T-helper 2 cell treated with Interferon-gamma antibody and Interleukin-4, amounts not matched to agents 5 μg/mL and 100 μg/mL, for 36 hours (primary cell): ENCODE measurements at places on chromosomes 2 and 18.

DNA sequence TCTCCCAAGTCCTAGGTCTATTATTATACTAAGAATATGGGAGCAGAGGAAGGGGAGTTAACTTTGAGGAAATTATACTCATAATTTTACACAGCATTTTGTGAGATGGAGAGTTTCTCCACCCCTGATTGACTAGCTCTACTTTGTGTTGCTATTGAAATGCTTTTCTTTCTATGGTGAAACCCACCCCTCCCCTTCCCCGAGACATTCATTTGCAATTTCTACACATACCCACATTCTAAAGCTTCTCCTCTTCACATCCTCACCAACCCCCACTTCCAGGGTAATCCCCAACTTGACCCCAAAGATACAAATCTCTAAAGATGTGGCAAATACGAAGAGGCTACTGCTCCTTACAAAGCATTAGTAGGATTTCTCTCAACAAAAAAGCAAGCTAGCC lies 992.2 kb downstream of the BCL11A start:
- no peak overlapping the region for H3K27ac ChIP-seq
- H3K36me3 ChIP-seq: no peaks in the 10 kb centered on the region
- DNase-seq: no peak

- no peaks in the 10 kb centered on the region for H3K36me3 ChIP-seq
- H3K4me3 ChIP-seq: no peak overlapping the region
- peaks cover 7% of the 10 kb centered on the region for H3K27me3 ChIP-seq
These were observed 3.8 kb downstream of the CXCR2 start for GRCh38 chr2:218129458-218130135.

DNA sequence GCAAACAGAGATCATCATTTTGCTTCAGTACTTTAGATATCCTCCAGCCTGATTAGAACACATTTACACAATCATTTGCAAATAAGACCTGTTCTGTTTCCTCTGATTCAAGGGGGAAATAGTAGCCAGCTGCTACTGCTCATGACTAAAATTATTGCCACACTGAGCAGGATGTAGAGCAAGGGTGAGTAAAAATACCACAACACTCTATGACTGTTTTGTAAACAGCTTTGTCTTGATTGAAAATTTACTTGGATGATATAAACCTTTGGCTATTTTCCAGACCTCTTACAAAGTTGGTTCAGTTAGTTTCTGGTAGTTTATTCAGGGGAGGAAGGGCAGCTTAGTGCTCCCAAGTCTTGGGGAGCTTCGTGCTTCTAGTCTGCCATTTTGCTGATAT lies 286.4 kb upstream of the CNTNAP5 start:
- no peaks in the 10 kb centered on the region for H3K36me3 ChIP-seq
- DNase-seq: no peak
- no peak overlapping the region for H3K4me3 ChIP-seq
- no peak overlapping the region for H3K27ac ChIP-seq

- H3K4me3 ChIP-seq: no peak overlapping the region
- no peaks in the 10 kb centered on the region for H3K36me3 ChIP-seq
- no peak for DNase-seq
- no peak overlapping the region for H3K27ac ChIP-seq
These were observed 168.1 kb downstream of the KCNE4 start for GRCh38 chr2:223219872-223220657.

GRCh38 chr2:231765496-231765929 lies 15.6 kb downstream of the PDE6D start:
- no peak for DNase-seq
- no peaks in the 10 kb centered on the region for H3K36me3 ChIP-seq
- no peaks in the 10 kb centered on the region for H3K27me3 ChIP-seq
- peak overlapping the region; percentile 21 for H3K27ac ChIP-seq
- no peak overlapping the region for H3K4me3 ChIP-seq
- H3K4me1 ChIP-seq: peaks cover 33% of the 10 kb centered on the region

DNA sequence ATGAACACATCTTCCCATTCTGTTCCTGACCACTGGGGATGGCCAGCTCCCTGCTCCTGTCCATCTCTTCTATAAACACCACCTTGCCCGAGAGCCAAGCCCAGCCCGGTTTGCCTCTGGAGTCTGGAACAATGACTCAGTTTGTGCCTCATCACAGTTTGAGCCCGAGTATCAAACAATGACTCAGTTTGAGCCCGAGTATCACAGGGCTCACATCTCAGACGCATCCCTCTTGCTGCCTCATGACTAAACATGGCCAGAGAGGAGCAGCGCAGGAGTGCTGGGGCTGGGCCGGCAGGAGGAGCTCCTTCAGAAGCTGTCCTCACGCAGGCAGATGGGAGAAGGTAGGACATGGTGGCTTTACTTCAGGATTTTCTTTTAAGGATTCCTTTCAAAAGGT lies 68.7 kb downstream of the PXDN start:
- no peak overlapping the region for H3K27ac ChIP-seq
- no peak for DNase-seq
- no peaks in the 10 kb centered on the region for H3K36me3 ChIP-seq

DNA sequence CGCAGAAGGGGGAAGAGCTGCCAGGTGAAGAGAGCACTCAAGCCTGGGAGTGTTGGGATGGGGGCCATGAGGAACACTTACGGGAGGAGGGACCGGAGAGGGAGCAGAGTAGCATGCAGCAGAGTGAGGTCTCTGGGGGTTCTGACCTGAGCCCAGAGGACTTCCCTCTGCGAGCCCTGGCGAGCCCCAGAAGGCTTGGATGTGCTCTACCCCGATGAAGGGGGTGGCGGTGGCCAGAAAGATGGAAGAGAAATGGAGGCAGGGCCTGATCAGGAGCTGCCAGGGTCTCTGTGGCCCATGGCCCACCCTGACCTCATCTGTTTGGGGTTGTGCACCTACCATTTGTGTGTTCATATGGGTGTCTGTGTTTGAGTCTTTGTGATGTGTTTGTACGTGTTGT lies 42.0 kb downstream of the CROCC2 start:
- no peak overlapping the region for H3K27ac ChIP-seq
- no peaks in the 10 kb centered on the region for H3K36me3 ChIP-seq
- no peaks in the 10 kb centered on the region for H3K27me3 ChIP-seq

- H3K27me3 ChIP-seq: no peaks in the 10 kb centered on the region
- no peak overlapping the region for H3K27ac ChIP-seq
- H3K4me3 ChIP-seq: no peak overlapping the region
- peaks cover 9% of the 10 kb centered on the region for H3K4me1 ChIP-seq
- no peak for DNase-seq
- no peaks in the 10 kb centered on the region for H3K36me3 ChIP-seq
These were observed 4.5 kb upstream of the OTOF start for GRCh38 chr2:26482211-26483026.

DNA sequence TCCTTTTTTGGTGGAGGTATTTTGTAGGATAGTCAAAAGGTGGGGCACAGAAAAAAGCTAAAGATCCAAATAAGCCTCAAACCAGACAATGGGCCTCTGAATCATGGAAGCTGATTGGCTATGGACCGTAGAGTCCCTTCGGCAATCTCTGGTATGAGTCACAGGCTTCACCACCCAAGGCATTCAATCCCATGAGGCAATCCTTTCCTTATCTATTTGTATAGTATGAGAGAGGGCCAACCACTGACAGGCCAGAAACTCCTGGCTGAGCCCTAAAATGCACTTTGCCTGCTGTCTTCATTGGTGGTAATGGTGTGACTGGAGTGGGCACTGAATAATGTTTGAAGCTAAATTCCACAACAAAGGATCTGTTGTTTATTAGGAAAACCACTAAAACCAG lies 38.7 kb upstream of the MEX3C start:
- no peak overlapping the region for H3K27ac ChIP-seq
- H3K4me1 ChIP-seq: peaks cover 22% of the 10 kb centered on the region
- no peaks in the 10 kb centered on the region for H3K27me3 ChIP-seq

DNA sequence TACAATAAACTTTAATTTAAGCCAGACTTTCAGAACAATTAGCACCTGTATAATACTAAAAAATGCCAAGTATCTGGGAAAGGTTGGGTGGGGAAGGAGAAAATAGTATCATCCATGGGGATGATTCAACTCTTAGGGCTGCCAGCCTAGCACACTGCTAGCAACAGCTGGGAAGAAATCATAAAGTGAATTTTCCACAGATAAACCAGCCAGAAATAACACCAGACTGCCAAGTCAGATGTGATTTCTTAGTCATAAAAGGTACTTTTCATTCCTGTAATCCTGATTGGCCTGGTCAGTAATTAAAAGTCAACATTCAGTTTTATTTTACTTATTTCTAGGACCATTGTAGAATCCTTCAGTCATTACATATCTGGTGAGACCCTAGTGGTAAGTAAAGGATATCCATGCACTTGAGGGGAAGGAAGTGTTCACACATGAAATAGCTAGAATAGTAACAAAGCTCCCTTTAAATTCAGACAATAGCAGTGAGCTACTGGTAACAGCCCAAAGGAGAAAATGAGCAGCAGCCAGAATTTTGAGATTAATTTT lies 59.4 kb downstream of the LIMS1 start:
- H3K4me1 ChIP-seq: peaks cover 52% of the 10 kb centered on the region
- DNase-seq: no peak
- H3K27me3 ChIP-seq: no peaks in the 10 kb centered on the region
- peak overlapping the region; percentile 77 for H3K27ac ChIP-seq
- H3K36me3 ChIP-seq: peaks cover 2% of the 10 kb centered on the region
- no peak overlapping the region for H3K4me3 ChIP-seq
